ENCODE measurements at places on chromosomes 11 and 22.

- DNase-seq = no peak
Observed at GRCh38 chr11:66851698-66852465, 5.0 kb upstream of the LRFN4 start.

- DNase-seq = no peak
Observed at GRCh38 chr11:29324328-29324727, 692.5 kb downstream of the KCNA4 start.

- no peak for DNase-seq
Observed at GRCh38 chr11:80182901-80183300, 742.1 kb upstream of the TENM4 start.

DNA sequence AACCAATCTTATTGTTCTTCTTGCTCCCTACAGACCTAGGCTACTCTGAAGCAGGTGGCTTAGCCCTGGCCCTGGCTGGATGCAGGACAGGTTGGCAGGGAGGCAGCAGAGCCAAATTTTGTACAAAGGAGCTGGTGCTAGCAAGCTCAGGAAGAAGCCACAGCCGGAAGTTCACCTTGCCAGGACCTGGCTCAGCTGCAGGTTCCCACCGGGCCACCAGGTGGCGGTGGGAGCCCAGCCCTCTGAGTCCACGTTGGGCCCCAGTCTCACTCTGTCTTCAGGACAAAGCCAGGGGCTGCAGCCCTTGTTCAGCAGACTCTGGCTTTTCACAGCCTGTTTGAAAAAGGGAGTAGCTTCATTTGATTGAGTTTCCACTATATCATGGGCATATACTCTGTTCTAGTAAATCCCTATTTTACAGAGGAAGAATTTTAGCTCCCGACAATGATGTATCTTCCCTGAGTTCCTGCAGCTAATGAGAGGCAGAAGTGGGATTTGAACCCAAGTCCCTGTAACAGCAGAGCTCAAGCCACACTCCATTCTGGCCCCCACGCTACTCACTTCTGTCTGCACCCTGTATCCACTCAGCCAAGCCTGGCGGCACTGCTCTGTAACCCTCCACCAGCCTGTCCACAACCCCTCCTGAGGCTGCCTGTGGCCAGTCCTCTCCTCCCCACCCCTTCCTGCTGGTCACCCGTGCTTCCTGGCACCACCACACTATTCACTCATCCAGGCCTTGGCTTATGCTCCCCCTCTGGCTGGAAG, 3.3 kb downstream of the TKFC start:
- peak; percentile 12 for DNase-seq

GRCh38 chr11:97667057-97667456, 1277.2 kb downstream of the JRKL start:
- no peak for DNase-seq

GRCh38 chr11:57646799-57647303, 2.9 kb downstream of the YPEL4 start:
- no peak for DNase-seq

- no peak for DNase-seq
Observed at GRCh38 chr22:33415401-33415800, 357.2 kb upstream of the SYN3 start.

DNA sequence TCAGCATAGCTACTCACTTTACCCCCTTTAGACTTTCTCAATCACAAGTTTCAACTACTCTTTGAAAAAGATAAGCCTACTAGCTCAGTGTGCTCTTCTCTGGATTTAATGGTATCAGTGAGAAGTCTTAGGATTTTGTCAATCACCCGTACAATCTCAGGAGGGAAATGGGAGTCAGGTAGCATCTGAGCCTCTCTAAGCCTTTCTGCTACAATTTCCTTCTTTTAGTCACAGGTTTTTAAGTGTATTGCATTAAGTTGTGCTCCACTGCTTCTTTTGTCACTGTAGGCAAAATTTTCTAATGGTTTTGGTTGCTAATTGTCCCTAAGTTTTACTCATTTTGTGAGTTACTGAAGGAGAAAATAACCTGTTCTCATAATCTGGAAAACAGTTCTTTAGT, 758.5 kb upstream of the CCDC90B start:
- DNase-seq = no peak

GRCh38 chr11:22780952-22781593, 48.5 kb downstream of the SVIP start:
- no peak for DNase-seq

GRCh38 chr22:17890245-17890671, 116.0 kb upstream of the BID start:
- no peak for DNase-seq

DNA sequence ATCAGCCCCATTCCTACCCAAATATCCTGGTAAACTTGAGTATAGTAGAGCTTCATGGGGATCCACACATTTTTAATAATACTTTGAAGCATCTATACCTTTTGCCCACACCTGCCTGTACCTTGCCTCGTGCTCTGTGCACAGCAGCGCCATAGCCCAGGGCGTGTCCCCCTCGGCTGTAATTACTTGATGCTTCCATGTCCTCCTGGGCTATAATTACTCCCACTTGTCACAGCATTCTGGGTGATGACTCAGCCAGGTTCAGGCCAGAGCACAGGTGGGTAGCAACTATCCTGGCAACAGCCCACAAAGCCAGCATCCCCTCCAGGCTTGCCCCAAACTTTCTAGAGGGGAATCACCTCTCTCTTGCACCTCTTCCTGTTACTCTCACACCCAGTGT, 23.7 kb upstream of the SLC36A4 start:
- DNase-seq = peak; percentile 88

- DNase-seq = no peak
Observed at GRCh38 chr22:43878831-43879550, 12.8 kb downstream of the PNPLA5 start.

- DNase-seq = no peak
Observed at GRCh38 chr11:102864724-102865123, 10.1 kb downstream of the MMP12 start.

DNA sequence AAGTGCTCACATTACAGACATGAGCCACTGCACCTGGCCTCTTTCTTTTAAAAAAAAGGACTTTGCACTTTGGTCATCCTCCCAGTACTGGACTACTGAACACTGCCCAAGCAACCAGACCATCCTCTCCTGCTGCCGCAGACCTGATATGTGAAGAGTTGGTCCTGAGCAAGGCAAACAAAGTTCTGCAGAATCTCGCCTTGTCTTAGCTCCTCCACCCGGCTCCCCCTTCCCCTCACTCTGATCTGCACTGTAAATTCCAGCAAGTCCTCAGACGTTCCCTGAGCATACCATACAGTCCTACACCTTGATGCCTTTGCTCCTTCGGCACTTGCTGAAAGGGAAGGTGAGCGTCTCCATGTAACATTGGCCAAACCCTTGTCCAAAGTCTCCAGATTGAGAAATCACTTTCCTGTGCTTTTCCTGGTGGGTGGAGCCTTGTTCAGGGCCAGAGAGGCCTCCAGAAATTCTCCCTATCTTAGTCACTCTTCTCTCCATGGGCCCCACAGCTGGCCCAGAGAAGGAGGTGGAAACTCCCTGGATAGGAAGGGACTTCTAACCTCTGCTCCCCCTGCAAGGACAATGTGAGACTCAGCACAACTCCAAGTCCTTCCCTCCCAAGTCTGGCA, 47.0 kb upstream of the TIMP3 start:
- no peak for DNase-seq

DNA sequence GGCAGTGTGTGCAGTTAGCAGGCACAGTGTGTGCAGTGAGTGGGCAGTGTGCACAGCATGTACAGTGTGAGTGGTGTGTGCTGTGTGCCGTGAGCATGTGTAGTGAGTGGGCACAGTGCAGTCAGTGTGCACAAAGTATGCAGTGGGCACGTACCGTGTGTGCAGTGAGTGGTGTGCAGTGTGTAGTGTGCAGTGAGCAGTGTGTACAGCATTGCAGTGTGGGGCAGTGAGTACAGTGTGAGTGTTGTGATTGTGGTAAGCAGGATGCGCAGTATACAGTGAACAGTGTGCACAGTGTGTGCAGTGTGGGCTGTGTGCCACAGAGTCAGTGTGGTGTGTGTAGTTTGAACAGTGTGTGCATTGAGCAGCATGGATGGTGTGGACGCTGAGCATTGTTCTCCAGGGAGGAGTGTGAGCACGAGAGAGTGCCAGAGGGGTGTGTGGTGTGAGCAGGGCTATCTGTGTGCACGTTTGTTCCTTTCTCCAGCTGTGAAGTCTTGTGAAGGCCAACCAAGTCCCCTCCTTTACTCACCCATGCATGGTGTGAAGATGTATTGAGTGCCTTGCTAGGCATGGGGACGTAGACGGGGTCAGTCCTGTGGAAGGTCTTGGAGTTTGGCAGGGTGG, 3.0 kb downstream of the SHANK3 start:
- no peak for DNase-seq

GRCh38 chr11:87473174-87473573, 435.4 kb downstream of the TMEM135 start:
- DNase-seq = no peak

DNA sequence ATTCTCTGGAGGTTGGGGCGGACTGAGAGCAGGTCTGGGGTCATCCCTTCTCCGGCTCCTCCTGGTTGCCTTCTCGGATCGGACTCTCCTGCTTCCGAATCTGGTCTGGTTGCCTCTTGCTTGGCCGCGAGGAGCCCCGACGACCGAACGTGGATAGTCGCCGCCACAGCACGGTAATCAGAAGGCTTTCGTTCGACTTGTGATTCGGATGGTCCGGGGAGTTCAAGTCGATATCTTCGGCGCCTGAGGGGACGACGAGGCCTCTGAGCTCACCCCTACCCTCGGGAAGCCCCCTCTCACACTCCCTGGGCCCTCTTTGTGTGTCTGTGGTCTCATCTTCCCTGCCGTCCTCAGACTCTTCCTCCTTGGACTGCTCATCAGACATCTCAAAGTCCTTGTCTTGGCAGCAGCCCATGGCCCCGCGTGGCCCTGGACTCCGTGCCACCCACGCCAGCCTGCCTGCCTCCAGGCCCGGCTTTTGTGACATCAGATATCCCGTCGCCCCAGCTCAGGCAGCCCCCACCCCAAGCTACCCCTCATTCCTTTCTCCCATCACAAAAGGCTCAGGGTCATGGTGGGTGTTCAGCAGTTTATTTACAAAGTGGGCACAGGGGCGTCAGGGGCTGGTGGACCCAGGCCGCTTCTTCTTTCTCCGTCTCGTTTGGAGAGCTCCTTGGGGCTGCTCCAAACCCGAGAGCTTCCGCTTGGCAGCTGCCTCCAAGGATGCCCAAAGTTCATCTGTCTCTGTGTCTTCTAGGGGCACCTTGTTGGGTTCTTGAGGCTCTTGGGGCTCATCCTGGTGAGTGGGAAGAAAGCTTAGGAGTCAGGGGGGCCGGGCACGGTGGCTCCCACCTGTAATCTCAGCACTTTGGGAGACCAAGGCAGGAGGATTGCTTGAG, at the start of gene TEX54:
Gene TEX54, minus strand, starts transcription at position 506 of the 899 bp plus-strand sequence.
- DNase-seq = no peak

DNA sequence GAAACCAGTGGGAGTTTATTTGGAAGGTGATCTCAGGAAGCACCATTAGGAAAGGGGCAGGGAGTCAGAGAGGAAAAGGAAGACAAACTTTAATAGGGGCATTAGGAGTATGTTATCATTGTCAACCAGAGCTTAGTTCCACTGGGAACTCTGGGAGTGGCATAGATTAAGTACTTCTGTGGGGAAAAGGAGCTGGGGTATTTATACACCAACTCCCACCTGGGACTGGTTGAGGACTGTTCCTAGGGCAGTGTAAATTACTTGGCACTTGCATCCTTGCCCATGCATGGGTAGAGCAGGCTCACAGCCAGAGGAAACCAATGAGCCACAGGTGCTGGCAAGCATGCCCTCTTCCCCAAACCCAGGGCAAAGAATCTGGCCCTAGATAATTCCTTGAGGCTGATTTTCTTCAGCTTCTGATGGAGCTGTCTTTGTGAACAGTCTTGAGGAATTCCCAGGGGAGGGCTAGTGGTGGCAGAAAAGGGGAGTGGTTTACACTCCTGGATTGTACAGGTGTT, 541.2 kb downstream of the MIAT start:
- no peak for DNase-seq

- no peak for DNase-seq
Observed at GRCh38 chr11:114040706-114041211, 18.8 kb upstream of the ZBTB16 start.

- DNase-seq = no peak
Observed at GRCh38 chr22:36026741-36027140, 1.9 kb downstream of the RBFOX2 start.

DNA sequence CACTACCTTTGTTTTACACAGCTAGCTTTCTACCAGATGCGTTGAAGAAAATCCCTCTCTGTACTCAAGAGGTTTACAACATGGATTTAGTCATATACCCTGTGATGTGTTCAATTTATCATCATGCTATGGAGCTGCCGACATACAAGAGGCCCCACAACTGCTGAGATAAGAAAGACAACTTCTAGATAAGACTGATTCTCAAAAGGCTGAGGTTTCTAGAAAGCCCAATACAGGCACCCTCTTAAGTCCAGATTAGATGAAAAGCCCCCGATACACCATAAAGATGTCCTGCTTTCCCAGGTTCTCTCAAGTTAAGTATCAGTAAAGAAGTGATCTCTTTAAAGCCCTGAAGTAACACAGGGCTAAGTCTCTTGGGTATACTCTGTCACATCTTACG, 14.3 kb downstream of the MTCH2 start:
- no peak for DNase-seq

DNA sequence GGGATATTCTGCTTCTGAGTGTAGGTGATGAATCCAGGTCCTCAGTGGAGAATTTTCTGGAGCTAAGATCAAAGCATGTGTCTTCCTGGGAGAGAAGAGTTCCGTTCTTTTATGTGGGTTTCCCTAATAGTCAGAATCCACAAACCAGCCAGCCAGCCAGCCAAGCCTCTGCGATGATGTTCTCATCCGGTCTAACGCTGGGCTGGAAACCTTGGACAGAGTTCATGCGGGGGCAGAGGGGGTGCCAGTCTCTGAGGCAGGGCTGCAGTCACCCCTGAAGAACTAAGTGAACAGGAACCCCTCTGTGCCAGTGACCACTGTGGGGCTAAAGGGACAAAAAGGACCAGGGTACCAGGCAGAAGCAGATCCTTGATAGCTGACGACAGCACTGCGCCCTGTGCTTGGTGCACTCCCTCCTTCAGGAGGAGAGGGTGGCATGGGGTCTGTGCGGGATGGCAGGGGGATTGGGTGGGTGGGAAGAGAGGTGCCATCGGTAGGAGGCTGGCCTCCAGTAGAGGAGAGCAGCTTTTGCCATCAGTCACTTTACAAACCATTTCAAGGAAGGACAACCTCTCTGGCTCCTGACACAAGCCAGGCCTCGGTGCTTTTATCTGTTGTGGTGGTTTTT, 27.1 kb downstream of the ADAMTS15 start:
- no peak for DNase-seq

- DNase-seq = no peak
Observed at GRCh38 chr11:100727410-100727809, 40.3 kb downstream of the ARHGAP42 start.

DNA sequence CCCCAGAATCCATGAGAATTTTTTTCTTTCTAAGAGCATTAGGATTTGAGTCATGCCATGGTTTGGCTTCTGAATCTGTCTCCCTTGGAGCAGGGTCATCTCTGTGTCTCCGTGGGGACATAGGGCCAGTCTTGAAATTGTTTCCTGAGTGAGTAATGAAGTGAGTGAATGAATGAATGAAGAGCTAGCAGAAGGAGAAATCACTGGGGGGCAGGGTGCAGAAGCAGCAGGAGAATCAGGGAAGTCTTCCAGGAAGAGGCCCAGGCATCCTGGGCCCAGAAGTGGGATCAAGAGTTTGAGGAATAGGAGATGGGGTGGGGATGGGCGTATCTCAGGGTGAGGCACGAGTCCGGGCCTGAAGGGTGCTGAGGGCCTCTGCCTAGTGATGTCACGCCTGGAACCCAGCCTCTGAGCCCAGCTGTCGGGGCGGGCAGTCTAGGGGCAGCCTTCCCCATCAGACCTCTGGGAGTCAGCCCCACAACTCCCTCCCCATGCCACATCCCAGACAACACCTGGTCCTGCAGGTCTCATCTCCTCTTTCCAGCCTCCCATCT, 12.5 kb upstream of the MGAT3 start:
- DNase-seq = no peak

- DNase-seq = no peak
Observed at GRCh38 chr11:72840780-72841179, 26.6 kb downstream of the ATG16L2 start.

All from NCI-H1436 treated with DMSO at 0.1 percent for 48 hours (cell line).